NCI-H1436 treated with DMSO at 0.1 percent for 48 hours (cell line): ENCODE measurements at places on chromosomes 2 and 18.

GRCh38 chr2:151922845-151923666, 94.8 kb upstream of the ARL5A start:
- DNase-seq = no peak

- DNase-seq = no peak
Observed at GRCh38 chr2:8538531-8538930, 143.3 kb upstream of the ID2 start.

DNA sequence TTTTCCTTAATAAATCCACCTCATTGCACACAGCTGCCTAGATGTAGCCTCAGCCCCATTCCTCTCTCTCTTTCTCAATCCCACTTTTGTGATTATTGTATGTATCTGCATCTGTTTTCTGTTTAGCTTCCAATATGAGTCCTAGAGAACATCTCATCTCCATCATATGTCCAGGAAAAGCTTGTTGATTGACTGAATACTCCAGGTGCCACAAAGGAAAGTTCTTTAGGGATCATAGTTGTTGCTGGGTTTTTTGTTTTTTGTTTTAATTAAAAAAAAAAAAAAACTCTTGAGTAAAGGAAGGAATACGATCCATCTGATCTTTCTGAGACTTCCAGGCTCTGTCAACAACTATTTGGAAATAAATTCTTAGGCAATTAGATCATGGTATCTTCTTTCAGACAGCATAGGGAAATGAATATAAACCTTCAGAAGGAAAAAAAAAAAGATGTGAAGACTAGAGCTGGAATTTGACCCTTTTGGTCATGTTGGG, 42.5 kb downstream of the KIAA2012 start:
- no peak for DNase-seq

GRCh38 chr18:10304853-10305252, 149.6 kb upstream of the APCDD1 start:
- DNase-seq = no peak

DNA sequence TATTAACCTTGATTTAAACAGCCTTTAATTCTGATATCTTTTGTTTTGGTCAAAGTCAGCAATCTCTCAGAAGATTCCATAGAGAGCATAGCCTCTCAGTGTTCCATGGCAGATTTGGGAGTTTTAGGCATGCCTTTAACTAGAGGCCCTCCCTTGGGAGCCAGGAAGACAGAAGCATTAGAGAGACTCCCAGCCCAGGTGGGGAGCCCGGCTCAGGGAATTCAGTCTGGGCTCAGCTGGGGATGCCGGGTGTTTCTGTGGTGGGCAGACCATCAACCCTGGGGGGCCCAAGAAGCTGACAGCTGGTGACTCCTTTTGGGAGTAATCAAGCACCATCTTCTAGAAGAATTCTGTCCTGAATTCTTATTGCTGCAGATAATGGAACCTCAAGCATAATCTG, 99.7 kb upstream of the CELF4 start:
- DNase-seq = no peak

- DNase-seq = no peak
Observed at GRCh38 chr2:67733517-67733916, 329.3 kb downstream of the C1D start.

GRCh38 chr2:229821316-229821715, 100.5 kb downstream of the TRIP12 start:
- no peak for DNase-seq

DNA sequence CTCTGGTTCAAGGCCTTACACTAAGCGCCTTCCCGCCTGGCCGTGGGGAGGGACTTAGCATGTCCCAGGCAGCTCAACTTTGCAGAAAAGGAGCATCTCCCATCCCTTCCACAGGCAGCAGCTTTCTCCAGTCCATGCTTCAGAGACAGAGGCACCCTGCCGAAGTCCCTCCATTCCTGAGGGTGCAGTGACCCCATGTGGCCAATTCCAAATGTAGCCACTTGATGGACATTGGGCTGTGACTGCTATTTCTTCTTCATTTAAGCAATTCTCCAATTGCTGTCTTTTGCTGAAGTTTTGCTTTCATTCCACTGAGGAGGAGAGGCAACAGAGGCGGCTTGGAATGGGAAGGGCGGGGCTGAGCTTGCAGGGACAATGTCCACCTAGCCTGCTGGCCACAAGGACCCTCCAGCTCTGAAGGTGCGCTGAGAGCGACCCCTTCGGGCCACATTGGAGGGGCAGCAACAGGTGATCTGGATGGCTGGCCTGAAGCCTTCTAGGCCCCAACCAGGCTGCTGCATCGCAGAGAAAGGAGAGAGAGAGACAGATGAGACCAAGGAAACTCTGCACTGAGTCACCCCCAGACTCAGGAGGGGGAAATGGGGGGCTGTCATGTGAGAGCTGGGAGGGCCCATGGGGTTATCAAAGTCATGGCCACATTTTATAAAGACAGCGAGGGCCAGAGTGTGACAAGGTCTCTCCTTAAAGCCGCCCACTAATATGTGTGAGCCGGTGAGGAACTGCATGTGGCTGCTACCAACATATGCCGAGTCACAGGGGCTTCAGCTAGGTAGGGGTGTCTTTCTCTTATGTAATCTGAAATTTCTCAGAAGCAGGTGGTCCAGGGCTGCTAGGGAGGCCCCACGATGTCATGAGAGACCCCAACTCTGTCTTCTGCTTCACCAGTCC, 61.3 kb downstream of the LONRF2 start:
- no peak for DNase-seq

DNA sequence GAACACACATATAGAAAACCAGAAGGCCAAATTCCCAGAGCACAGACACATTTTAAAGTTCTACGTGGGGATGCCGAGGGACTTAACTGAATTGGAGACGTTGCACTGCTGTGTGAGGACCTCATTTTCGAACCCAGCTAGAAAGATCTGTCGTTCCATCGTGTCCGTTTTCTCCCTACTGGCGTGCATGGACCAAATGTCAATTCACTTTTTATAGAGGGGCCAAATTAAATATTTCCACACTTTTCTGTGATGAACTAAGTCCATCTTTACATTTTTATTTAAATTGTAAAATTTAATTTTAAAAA, 692 bp upstream of the TSHZ1 start:
- no peak for DNase-seq

DNA sequence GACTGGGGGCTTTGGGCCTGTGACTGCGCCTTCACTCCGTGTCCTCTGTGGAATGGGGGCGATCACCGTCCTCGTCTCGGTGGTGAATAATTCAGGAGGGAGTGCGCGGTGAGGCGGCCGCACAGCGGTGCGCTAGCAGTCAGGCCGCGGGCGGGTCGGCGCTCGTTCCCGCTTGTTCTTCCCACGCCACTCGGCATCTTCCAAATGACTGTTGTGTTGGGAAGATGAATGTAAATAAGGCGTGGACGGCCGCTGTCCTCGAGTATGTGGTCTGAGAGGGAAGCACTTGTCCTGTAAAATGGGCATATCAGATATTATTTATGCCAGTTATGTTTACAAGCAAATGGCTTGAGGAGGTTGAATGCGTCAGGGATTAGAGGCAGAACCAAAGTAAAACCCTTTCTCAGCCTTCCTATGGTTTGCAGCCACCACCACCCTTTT, 608 bp upstream of the VPS4B start:
- no peak for DNase-seq
